CD4-positive, alpha-beta memory T cell (primary cell): ENCODE measurements at places on chromosomes 16 and 17.

DNA sequence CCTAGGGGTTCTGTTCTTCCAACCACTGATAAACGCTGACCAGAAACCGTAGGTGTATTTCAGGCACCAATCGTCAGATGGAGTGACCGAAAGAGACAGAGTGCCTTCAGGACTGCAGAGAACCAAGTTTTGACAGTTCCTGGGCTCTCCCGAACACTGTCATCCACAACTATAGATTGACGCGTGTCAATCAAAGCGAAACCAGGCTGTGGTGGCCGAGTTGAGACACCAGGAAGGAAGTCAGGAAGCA lies 11.9 kb upstream of the AURKB start:
- DNase-seq, result no peak
- peaks cover 10% of the 10 kb centered on the region for H3K36me3 ChIP-seq
- peak overlapping the region; percentile 89 for H3K27ac ChIP-seq
- H3K4me3 ChIP-seq, result peak overlapping the region; percentile 99

- DNase-seq, result no peak
- no peak overlapping the region for H3K4me3 ChIP-seq
- H3K4me1 ChIP-seq, result peaks cover 93% of the 10 kb centered on the region
- no peaks in the 10 kb centered on the region for H3K36me3 ChIP-seq
- H3K27ac ChIP-seq, result peak overlapping the region; percentile 0
Measured at GRCh38 chr16:89325861-89326471, 108.5 kb downstream of the ZNF778 start.

GRCh38 chr17:57365420-57365819 lies 109.1 kb downstream of the MSI2 start:
- DNase-seq, result no peak
- H3K27me3 ChIP-seq, result no peaks in the 10 kb centered on the region
- no peaks in the 10 kb centered on the region for H3K4me1 ChIP-seq
- H3K27ac ChIP-seq, result no peak overlapping the region

DNA sequence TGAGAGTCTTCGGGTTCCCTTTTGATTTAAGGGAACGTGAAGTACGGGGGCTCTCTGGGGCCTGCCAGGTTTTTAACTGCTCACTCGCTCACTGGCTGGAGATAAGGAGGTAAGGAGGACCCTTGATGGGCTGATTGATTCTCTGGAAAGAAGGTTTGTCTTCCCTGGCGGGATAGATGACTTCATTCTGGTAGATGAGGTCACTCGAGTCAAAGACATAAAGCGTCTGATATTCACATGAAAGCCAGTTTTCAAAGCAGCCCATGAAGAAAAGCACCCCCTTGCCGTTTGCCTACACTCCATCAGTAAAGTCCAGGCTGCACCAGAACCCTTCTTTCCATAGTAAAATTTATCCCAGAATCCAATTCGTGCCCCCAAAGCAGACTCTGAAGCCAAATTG lies 233.7 kb upstream of the IRX5 start:
- DNase-seq, result no peak
- H3K4me3 ChIP-seq, result no peak overlapping the region
- no peaks in the 10 kb centered on the region for H3K36me3 ChIP-seq
- H3K4me1 ChIP-seq, result no peaks in the 10 kb centered on the region
- no peak overlapping the region for H3K27ac ChIP-seq

- H3K4me3 ChIP-seq, result no peak overlapping the region
- DNase-seq, result no peak
- H3K27me3 ChIP-seq, result peaks cover 15% of the 10 kb centered on the region
- peaks cover 7% of the 10 kb centered on the region for H3K4me1 ChIP-seq
- H3K27ac ChIP-seq, result no peak overlapping the region
- no peaks in the 10 kb centered on the region for H3K36me3 ChIP-seq
Measured at GRCh38 chr17:19538095-19539039, 4.7 kb downstream of the SLC47A1 start.

- no peaks in the 10 kb centered on the region for H3K4me1 ChIP-seq
- DNase-seq, result peak; percentile 5
- no peaks in the 10 kb centered on the region for H3K27me3 ChIP-seq
Measured at GRCh38 chr16:85328676-85329058, 216.4 kb upstream of the CIBAR2 start.
